ENCODE measurements at places on chromosomes 4 and X. TPM values are rescaled to one million over a fixed set of nuclear protein-coding genes. Genes with fewer than 3 reads are reported as not detected.

Gene UGT2B11
- 1.9 TPM for polyA plus RNA-seq

DNA sequence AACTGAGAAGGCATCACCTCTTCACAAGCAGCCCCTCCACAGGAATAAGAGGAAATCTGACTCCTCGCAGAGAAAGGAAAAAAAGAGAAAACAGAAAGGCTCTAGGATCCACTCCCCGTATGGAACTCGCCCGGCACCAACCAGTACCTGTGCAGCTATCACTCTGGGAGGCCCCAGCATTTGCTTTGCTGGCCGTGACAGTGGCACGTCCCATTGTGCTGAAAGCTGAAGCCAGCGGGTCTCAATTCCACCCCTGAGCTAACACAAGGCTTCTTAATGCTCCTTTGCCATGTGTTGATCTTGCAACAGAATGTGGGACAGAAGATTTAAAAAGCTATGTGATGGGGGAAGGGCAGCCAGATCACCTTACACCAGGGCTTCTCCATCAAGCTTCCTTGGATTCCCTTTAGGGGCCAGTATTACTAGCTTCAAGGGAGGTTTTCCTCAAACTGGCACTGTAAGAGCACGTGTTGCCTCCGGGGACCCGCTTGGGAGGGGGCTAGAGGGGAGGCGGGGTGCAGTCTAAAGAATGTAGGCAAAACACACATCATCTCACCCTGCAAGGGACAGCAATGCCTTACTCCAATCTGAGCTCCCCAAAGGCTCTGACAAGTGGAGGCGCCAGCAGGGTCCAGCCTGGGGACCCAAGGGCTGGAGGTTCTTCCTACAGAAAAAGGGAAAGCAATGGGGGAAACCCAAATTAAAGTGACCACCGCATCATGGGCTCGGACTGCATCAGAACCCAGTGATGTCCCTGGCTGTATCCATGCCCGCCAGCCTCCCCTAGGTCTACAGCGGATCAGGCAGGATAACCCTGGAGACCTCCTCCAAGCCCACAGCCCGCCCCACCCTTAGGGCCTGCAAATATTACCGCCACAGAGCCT lies 1.2 kb downstream of the USP46 start:
- DNase-seq: no peak

- no peak for DNase-seq
Measured at GRCh38 chr4:181078196-181078595, 1165.0 kb upstream of the TENM3 start.

DNA sequence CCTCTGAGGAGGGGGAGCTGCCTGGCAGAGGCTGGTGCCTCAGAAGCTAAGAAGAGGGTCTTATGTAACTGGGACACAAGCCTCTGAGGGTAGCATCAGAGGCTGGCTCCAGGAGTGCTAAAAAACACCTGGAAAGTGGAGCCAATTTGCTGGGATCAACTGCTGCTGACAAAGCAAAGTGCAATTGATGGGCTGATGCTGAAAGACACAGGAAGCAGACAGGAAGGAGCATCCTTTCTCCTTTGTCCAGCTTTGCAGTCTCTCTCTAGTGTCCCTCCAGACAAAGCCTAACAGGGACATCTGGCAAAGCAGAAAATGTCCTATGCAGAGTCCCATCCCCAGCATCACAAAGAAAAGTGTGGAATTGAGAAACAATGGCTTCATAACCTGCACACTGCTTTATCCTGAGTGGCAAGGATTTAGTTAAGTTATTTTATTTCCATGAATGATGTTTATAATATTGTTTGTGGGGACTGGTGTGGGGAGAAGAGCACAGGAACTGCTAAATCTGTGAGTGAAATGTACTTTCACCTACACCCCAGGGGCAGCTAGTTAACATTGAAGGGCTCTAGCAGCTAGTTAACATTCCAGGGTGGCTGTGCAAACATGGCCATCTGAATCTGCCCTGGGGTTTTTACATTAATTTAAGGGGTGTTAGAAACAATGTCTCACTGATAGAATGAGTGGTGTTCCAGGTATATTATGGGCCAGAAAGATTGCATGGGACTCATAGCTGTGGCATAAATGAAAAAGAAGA lies 25.6 kb upstream of the MBTPS2 start:
- no peak for DNase-seq

Gene PARM1
- polyA plus RNA-seq: 60.8 TPM

Gene ADAD1
- polyA plus RNA-seq: not detected

Gene KLHL4
- polyA plus RNA-seq: 7.6 TPM

GRCh38 chr4:88823058-88823919 lies 125.7 kb upstream of the NAP1L5 start:
- peak; percentile 91 for DNase-seq

GRCh38 chrX:14389682-14390081 lies 139.7 kb upstream of the GLRA2 start:
- DNase-seq: no peak

Gene SPATA4
- polyA plus RNA-seq: 1.7 TPM

DNA sequence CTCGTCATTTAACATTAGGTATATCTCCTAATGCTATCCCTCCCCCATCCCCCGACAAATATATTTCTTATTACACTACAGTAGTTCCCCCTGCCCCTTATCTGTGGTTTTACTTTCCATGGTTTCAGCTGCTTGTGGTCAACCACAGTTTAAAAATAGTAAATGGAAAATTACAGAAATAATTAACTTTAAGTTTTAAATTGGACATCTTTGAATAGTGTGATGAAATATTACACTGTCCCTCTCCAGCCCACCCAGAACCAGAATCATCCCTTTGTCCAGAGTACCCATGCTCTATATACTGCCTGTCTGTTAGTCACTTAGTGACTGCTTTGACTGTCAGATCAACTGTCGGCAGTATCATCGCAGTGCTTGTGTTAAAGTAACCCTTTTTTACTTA lies 47.4 kb upstream of the VEGFC start:
- DNase-seq: no peak

DNA sequence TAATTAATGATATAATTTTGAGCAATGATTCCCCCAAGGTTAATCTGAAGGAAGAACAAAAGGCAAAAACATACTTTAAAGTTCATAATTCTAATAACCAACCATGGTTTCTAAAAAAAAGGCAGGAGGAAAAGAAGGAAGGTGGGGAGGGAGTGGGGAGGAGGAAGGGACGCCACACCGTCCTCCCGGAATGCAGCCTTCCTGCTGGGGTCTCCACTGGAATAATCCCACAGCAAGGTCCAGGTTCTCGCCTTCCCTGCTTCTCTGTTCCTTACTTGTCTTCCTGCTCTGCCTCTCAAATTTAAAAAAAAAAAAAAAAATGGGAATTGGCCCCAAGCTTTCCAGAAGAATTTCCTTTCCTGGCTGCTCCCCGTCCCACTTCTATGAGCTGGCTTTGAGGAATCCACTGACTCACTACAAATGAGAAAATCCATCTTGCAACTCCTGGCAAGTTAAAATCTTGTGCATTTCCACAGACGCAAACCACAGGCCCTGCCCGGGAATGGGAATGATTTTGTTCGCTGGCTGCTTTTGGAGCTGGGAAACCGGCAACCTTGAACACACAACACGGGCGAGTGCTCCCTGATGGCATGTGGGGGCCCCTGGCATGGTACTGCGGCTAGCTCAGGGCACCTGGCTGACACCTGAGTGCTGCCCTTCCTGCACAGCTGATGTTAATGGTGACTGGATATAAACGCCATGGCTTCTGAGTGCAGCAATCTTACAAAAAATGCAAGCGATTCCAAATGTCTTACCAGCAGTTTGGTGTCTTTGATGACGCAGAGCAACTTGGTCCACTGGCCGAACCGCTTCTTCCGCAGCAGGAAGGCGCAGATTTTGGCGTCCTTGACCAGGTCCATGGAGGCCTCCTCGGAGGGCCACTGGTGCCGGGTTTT lies 97.0 kb downstream of the AFAP1 start:
- no peak for DNase-seq

Gene SLC9B1
- 3.2 TPM for polyA plus RNA-seq

DNA sequence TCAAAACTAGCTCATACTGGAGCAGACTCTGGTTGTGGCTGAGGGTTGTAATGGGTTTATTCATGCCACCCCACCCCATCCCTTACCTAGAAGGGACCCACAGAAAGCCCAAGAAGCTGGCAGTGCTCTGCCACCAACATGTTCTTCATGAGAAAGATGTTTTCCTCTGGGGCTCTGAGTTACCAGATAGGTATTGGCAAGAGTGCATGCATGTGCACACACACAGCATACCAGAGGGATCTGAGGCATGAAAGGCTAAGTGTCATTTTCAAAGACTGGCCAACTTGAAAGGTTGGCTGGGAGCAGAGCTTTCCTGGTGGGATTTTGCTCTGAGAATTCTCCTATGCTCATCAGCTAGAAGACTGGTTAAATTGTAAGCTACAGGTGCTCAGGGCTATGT lies 65.2 kb downstream of the PHOX2B start:
- no peak for DNase-seq

DNA sequence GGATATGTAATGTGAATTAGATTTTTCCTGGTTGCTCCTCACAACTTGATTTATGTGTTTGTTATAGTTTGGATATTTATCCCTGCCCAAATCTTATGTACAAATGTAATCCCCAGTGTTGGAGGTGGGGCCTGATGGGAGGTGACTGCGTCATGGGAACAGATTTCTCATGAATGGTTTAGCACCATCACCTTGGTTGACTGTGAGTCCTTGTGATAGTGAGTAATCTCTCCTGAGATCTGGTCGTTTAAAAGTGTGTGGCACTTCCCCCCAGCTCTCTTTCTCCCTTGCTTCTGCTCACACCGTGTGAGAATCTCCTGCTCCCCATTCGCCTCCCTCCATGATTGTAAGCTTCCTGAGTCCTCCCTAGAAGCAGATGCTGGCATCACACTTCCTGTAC lies 2.2 kb downstream of the MID2 start:
- DNase-seq: no peak

GRCh38 chr4:56821381-56822243 lies at the start of gene SPINK2:
SPINK2 (minus strand) TSS chr4:56821701; CDS start chr4:56821662, 39 bp downstream.
- no peak for DNase-seq

DNA sequence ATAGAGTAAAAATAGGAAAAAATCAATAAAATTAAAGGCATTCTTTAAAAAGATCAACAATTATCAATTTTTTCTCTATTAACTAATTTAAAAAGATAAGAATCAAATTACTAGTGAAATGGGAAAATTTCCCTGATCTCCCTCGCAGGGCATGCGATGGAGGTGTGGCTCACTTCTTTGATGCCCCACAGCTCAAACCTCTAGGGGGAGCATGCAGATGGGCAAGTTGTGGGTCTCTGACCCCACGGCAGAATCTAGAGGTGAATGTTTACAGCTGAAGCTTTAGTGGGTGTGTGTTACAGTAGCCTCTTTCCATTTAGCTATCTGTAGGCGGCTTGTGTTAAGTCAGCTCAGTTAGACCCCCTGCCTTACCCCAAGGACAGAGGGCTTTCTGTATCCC lies 1348.8 kb downstream of the PCDH18 start:
- DNase-seq: no peak

GRCh38 chr4:90445380-90445779 lies 318.2 kb downstream of the CCSER1 start:
- DNase-seq: no peak

DNA sequence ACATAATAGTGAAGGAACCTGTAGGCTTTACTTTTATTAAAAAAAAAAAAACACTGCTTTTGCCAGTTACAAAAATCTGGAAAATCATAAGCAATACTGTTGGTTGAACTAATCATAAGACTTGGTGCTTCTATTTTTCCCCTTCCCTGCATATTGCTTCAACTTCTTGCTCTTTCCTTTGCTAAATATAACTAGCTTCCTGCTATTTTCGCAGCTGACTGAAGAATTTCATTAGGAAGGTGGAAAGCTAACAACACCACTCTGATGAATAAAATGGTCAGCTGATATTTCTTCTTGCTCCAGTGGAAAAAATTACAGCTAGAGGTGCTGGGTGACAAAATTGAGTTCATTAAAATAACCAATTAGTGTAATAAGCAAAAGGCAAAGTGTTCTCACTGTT lies 39.3 kb downstream of the MEPE start:
- DNase-seq: no peak

DNA sequence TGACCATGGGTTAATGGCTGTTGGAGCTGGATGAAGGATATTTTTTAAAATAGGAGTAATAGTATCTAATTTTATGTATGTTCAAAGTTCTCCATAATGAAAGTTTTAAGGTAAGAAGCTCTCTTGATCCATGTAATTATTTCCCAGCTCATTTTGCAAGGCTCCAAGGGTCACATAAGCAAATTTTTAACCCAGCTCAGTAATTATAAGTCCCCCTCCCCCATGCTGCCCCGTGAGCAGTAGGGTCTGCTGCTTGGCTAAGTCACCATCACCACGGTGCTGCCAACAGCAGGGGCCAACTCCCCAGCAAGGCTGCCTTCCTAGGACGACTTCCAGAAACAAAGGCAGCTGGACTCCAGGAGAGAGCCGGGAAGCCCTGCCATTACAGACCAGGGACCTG lies 340.0 kb downstream of the FBXW7 start:
- DNase-seq: no peak

DNA sequence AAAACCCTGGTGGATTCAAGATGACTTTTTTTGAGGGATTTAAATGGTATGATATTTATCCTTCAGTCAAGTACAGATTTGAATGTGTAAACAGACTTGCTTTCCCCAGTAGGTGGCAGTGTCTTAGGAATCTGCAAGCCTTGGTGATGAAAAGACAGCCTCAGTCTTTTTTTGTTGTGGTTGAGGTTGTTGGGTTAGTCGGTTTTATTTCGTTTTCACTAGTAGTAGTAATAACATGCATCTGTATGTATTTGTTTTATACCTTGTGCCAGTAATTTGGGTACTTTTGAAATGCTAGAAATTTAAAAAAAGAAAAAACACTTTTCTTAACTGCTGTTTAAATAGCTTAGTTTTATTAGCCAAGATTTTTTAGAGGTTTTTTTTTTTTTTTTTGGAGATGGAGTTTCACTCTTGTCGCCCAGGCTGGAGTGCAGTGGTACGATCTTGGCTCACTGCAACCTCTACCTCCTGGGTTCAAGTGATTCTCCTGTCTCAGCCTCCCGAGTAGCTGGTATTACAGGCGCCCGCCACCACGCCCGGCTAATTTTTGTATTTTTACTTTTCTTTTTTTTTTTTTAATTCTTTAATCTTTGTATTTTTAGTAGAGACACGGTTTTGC lies 39.2 kb downstream of the COPS4 start:
- peak; percentile 10 for DNase-seq

- no peak for DNase-seq
Measured at GRCh38 chr4:23234018-23234417, 541.3 kb downstream of the GBA3 start.

DNA sequence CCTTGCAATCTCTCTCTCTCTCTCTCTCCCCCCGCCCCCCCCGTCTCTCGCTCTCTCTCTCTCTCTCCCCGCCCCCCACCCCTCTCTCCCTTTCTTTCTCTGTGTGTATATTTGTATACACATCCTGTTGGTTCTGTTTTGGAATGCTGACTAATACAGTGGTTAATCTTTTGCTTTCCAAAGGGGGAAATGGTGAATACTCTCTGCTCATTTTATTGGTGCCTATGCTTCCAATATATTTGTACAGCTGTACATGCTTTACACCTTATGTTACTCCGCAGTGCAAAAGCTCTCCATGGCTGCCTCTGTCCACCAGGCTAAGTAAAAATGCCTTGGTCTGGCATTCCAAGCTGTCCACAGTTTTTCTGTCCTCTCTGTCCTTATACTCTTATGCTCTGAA lies 158.8 kb downstream of the RBMX2 start:
- DNase-seq: no peak

GRCh38 chr4:1557221-1557597 lies 126.9 kb downstream of the FAM53A start:
- no peak for DNase-seq

Gene CBLL2
- polyA plus RNA-seq: not detected

Gene SFRP2
- polyA plus RNA-seq: 16.6 TPM

- no peak for DNase-seq
Measured at GRCh38 chrX:46722742-46723568, 36.0 kb downstream of the SLC9A7 start.
